Cardiac muscle cell (in vitro differentiated cells and primary cell): ENCODE measurements at places on chromosomes 2 and 18. TPM values are rescaled to one million over a fixed set of nuclear protein-coding genes. Genes with fewer than 3 reads are reported as not detected.

GRCh38 chr2:109284826-109285225 lies 155.8 kb downstream of the SH3RF3 start:
- H3K4me1 ChIP-seq: no peaks in the 10 kb centered on the region
- H3K36me3 ChIP-seq: no peaks in the 10 kb centered on the region
- peaks cover 13% of the 10 kb centered on the region for H3K27me3 ChIP-seq
- no peak for DNase-seq
- no peak overlapping the region for H3K4me3 ChIP-seq

DNA sequence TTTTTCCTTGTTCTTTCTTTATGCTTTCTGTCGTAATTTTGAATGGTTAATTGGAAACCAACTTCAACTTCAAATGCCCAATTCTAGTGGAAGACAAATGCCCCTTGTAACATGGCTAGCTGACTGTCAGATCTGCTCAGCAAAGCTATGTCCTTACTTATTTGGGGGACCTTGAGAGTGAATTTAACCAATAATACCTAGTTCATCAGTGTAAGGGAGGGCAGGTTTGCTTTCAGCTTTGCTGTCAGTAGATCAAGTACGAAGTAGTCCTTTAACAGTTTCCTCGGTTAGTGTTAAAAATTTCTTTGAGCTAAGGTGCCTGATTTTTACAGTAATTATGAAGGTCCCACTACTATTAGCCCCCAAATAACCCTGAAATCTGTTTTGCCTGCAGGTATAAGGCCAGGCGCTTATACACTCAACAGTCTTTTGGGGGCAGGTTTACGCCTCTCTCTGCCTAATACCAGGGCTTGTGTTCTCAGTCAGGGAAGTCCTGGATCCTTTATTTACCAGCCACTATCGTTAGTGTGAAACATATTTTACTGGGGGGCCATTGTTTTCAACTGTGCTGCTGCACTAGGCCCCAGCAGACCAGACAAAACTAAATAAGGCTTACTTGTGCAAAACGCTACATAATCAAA lies 165.1 kb upstream of the KCNJ3 start:
- DNase-seq: no peak
- H3K36me3 ChIP-seq: no peaks in the 10 kb centered on the region
- peaks cover 7% of the 10 kb centered on the region for H3K4me1 ChIP-seq

DNA sequence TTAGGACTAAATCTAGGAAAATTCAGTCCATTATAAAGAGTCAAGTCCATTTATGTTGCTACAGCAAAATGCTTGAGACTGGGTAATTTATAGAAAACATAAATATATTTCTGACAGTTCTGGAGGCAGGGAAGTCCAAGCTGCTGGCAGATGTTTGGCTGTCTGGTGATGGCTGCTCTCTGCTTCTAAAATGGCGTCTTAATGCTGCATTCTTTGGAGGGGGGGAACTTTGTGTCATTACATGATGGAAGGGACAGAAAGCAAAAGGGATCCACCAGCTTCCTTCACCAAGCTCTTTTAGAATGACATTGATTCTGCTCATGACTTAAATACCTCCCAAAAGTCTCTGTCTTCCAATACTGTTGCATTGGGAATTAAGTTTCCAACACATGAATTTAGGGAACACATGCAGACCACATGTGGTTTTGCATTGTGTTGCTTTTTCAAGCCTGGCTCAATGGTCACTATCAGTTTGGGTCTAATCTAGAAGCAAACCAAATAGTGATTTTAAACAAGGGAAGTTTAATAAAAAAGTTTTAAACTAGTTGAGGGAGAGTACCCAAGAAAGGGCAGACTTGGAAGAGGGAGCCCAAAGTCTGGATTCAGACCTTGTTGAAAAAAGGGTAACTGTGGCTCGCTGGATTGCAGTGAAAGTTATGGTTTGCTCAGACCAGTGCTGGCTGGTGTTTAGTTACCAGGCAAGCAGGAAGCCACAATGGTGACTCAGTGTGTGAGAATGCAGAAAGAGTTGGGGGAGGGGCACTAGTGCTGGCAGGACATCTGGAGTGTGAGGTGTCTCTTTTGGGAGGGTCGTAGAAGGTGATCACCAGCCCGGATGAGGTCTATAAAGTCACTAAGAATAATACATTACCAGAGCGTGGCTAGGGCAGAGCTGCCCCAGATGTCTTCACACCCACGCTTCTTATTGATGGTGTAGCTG lies 30.8 kb downstream of the C18orf54 start:
- no peaks in the 10 kb centered on the region for H3K36me3 ChIP-seq
- no peaks in the 10 kb centered on the region for H3K4me1 ChIP-seq
- no peak overlapping the region for H3K27ac ChIP-seq
- H3K4me3 ChIP-seq: no peak overlapping the region
- H3K27me3 ChIP-seq: no peaks in the 10 kb centered on the region

DNA sequence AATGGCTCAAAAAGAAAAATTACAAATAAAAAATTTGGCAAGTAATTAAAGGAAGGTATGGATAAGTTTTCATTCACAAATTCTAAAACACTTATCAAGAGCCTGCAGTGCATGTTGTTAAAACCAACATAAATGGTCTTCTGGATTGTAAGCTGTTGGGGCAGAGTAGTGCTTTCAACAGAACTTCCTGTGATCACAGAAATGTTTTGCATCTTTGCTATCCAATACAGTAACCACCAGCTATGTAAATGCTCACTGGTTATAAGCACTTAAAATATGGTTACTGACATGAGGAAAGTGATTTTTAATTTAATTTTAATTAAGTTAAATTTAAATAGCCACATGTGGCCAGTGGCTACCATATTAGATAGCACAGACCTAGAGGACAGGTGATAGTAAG lies 133.1 kb downstream of the NBAS start:
- no peaks in the 10 kb centered on the region for H3K27me3 ChIP-seq
- no peak for DNase-seq
- no peak overlapping the region for H3K27ac ChIP-seq

FZD7 gene
- polyA plus RNA-seq: 9.4 and 13.4 TPM in 2 replicates
